Endothelial cell of umbilical vein (primary cell): ENCODE measurements at places on chromosomes 12 and 14. TPM values are rescaled to one million over a fixed set of nuclear protein-coding genes. Genes with fewer than 3 reads are reported as not detected.

The SSTR1 gene
- 1.9 and 2.2 TPM in 2 replicates for polyA plus RNA-seq

The NKX2-1 gene
- polyA plus RNA-seq, result not detected in 2 replicates

DNA sequence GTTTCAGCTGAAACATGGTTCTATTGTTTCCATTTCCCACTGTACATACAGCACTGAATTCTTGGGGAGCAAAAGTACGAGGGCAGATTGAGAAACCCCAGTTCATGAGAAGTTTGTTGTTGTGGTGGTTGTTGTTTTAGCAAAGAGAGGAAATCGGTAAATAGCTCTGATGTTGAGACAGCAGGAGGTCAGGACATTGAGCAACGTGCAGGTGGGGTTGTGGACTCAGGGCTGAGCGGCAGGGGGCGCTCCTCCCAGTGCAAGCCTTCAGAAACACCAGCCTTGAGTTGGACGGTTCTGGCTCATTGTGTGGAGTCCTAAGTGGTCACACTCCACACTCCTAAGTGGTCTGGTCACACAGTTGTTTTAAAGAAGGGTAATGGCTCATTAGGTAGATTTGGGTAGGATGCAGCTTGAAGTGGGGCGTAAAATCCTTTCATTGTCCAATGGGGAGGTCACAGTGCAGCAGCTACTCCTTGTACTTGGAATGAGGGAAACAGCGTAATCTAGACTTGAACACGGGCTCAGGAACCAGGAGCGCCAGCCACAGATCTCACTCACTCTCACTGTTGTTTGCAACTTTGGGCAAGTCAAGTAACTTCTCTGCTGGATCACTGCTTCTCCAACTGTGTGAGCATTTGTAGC lies 14.5 kb upstream of the PWP1 start:
- DNase-seq, result peak; percentile 35

The SDSL gene
- 15.5 and 16.9 TPM in 2 replicates for polyA plus RNA-seq

The GLT1D1 gene
- polyA plus RNA-seq, result not detected in 2 replicates

GRCh38 chr12:9735601-9736000 lies 2.7 kb upstream of the CLECL1 start:
- DNase-seq, result no peak

- DNase-seq, result no peak
Measured at GRCh38 chr12:60981473-60981872, 1278.7 kb upstream of the USP15 start.

The RNASE3 gene
- not detected in 2 replicates for polyA plus RNA-seq

DNA sequence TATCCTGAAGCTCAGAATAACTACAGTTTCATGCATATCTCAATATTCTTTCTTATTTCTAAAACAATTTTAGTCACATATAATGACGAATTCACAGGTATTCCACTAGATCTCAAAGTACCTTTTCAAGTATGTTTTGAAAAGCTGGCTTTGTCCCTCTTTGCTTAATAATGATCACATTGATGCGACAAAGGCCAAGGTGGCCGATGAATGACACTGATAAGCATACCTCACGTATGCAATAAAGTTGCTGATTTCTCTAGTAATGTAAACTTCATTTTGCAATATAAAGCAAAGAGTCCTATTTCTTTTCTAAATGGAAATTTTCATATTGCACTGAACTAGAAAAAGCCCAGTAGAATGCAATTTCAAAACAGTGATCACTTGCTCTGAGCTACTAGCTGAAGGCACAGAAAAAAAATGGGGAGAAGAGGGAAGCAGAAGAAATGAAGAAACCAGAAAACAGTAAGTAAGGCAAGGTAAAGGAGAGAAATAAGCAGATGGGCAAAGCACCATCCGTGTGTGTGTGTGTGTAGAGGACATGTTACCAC lies 29.3 kb downstream of the FGD6 start:
- DNase-seq, result no peak

DNA sequence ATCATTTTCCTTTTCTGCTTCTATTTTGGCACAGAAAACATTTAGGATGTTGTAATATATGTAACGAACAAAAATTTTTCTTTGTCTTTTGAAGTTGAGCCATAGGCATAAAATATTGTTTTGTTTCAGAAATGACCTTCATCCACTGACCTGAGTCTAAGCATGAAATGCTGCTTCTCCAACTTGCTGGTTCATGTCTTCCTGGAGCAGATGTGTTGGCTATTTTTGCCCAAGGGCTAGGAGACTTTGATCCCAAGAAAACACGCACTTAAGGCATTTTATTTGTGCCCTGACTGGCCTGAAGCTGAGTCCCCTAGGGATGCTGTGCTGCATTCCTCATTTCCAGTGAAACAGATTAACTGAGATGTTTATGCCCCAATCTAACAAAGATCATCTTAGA lies 27.2 kb upstream of the ALG10B start:
- no peak for DNase-seq

DNA sequence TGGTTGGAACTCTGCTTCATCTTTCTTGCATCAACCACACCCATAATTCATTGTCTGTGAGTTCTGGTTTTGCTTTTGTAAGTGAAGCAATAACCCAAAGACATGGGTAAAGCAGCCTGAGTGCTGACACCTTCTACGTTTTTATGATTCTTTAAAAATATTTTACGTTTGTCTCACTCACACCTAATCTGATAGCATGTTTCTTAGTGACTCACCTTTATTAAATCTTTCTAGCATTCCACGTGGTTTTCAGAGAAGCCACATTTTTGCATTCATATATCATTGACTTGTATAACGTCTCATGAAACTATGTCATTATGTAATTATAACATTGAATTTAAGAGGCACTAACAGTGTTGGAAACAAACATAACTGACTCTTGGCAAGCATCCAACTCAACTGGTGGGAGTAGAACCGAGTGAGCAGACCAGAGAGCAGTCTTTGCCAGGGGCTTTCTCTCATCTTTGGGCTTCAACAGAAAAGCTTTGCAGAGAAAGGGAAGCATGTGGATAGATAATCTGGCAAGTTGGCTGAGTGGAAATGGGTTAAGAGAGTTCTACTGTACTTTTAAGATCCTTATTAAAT lies 118.8 kb downstream of the TPH2 start:
- DNase-seq, result no peak

DNA sequence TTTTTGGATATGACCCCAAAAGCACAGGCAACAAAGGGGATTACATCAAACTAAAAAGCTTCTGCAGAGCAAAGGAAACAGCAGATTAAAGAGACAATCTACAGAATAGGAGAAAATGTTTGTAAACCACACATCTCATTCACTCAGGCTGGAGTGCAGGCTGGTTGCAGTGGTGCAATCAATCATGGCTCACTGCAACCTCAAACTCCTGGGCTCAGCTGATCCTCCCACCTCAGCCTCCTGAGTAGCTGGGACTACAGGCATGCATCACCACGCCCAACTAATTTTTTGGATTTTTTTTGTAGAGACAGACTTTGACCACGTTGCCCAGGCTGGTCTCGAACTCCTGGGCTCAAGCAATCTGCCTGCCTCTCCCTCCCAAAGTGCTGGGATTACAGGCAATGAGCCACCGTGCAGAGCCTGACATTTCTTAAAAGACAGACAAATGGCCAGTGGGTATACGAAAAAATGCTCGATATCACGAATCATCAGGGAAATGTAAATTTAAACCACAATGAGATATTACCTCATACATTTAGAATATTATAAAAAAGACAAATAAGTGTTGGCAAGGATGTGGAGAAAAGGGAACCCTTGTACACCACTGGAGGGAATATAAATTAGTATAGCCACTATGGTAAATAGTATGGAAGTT lies 9.8 kb downstream of the NCKAP5L start:
- DNase-seq, result no peak

The LMO3 gene
- not detected in 2 replicates for polyA plus RNA-seq

GRCh38 chr12:5051913-5052312 lies 8.2 kb downstream of the KCNA5 start:
- DNase-seq, result no peak

The GSG1 gene
- not detected in 2 replicates for polyA plus RNA-seq

The VASH1 gene
- 39.8 and 41.4 TPM in 2 replicates for polyA plus RNA-seq

DNA sequence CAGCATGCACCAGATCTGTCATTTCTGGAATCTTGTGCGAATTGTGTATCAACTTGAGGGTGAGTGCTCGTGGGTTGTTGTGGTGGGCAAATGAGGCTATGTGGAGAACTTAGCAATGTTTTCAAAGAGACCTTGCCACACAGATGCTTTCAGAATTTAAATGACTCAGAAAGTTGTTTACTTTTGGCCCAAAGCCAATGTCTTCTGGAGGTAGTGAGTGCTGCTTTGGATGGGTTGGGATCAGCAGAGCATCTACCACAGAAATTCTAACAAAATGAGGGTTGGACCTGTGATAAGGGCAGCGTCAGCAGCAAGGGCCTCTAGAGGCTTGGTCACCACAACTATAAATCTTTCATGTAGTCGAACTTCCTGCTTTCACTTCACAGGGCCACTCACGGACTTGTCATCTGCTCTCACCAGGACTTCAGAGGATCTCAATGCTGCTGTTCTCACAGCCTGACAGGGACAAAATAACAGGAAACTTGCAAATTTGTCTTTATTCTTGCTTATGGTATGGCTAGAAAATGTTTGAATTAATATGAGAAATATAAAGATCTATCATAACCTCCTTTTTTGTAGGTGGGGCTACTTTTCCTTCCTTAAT lies 111.4 kb downstream of the DACT1 start:
- DNase-seq, result peak; percentile 45

The RNASE8 gene
- not detected in 2 replicates for polyA plus RNA-seq

GRCh38 chr14:98999901-99000300 lies 272.1 kb downstream of the BCL11B start:
- no peak for DNase-seq

GRCh38 chr14:85528080-85528896 lies 1.7 kb upstream of the FLRT2 start:
- DNase-seq, result peak; percentile 94

DNA sequence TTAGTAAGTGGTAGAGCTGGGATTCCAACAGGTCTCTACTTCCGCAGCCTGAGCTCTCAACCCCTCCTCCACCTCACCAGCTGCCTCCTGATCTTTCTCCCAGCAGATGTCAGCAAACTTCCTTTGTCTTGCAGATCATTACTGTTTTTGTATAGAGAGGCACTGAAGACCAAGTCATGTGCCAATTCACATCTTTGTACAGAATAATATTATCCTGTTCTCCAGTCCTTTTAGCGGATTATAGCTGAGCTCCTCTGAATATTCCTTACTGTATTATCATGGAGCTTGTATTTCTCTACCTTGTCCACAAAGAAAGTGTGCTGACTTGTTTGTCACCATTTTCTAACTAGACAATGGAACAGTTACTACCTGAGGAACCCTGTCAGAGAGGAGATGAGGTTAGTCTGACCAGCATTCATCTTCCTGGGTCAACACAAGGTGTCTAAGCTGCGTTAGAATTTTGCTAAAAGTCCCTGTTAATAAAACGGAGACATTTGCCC lies 142.3 kb upstream of the ARHGAP5 start:
- DNase-seq, result peak; percentile 53

DNA sequence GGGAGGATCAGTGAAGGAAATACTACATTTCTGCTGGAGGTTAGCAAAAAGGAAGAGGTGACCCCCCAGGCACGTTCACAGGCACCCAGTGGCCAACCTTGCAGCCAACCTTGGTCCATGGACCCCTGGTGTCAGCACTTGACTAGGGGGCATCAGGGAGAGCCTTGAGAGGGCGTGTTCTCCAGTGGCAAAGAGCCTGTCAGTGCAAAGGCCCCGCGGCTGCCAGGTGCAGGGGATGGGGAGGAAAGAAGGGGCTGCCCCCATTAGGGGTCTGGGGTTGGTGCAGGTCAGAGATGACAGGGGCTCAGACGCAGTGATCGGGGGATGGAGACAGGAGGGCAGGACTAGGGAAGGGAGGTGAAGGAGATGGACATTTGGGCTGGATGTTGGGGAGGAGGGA lies 22.7 kb upstream of the ULK1 start:
- DNase-seq, result no peak

- peak; percentile 21 for DNase-seq
Measured at GRCh38 chr12:26524862-26525465, 308.0 kb downstream of the ITPR2 start.

The PTPN6 gene
- 0.25 and 0.38 TPM in 2 replicates for polyA plus RNA-seq

DNA sequence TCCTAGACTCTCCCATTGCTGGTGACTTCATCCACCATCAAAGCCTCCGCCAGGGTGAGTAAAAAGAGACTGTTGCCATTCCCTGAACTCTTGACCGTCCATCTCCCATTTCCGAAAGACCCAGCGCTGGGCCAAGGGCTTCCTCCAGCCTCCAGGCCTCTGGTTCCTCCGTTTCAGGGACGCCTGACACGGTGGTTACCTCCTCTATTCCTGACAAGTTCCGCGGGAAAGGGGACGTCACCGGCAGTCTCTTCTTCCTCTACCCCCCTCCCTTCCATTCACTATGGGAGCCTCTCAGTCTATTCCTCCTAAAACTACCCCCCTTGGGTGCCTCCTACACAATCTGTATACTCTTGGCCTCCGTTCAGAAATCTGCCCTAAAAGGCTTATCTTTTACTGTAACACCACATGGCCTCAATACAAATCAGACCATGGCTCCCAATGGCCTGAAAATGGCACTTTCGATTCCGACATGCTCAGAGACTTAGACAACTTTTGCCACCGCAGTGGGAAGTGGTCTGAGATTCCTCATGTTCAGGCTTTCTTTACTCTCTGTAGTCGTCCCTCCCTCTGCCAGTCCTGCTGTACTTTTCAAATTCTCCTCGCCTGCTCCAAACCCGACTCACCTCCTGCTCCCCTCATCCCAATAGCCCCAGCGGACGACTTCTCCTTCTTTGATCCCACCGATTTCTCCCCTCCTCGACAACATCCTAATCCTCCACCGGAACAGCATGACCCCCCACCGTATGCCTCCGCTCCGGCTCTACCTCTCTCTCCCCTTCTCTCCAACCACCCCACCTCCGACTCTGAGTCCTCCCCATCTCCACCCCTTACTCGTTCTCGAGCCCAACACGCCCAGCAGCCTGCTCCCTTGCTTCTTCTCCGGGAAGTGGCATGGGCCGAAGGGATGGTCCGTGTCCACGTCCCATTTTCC lies 70.4 kb downstream of the MOK start:
- no peak for DNase-seq

GRCh38 chr14:78709795-78710557 lies 539.8 kb downstream of the NRXN3 start:
- DNase-seq, result no peak

GRCh38 chr14:44010595-44010994 lies 496.5 kb downstream of the FSCB start:
- no peak for DNase-seq

GRCh38 chr12:28802706-28803438 lies 346.2 kb upstream of the FAR2 start:
- no peak for DNase-seq

The SMIM41 gene
- polyA plus RNA-seq, result not detected in 2 replicates

DNA sequence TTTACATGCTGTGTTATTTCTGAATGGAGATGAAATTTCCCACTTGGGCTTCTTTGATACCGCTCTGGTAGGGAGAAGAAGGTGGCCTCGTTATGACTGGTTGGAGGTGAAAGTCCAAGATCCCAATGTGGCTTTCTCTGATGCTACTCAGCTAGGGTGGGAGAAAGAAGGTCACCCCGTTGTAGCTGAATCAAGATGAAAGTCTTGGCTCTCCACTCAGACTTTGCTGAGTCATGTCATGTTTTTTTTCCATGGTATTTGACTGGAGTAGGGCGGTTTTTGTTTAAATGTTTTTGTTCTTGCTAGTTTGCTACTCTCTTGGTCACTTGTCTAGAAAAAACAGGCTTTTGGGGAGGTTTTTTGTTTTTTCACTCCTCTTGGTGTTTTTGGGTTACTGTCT lies 2.4 kb upstream of the PDE6H start:
- DNase-seq, result no peak

The SGPP1 gene
- polyA plus RNA-seq, result 4.5 and 6.2 TPM in 2 replicates
